GF-D8 (cell line): ENCODE measurements at places on chromosomes 6 and 20.

DNA sequence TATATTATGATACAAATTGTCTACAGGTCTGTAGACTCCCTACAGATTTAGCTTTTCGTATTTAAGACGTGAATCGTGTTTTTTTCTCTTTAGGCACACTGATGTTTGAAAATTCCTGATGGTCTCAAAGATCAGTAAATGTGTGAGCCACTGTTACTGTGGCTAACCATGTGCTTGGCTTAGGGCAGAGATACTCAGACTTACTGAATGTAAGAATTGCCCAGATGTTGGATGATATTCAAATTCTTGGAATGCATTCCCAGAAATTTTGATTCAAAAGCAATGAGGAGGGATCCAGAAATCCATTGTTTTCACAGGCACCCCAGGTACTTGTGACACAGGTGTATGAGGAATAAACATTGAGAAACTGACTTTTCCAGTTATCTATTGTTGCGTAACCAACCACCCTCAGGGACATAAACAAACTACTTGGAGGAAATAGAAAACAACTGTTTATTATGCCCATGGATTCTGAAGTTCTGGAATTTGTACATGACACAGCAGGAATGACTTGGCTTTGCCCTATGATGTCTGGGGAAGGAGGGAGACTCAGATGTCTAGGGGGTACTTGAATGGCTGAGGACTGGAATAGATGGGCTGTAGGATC is 339.6 kb upstream of the CITED2 start:
- DNase-seq, result no peak

DNA sequence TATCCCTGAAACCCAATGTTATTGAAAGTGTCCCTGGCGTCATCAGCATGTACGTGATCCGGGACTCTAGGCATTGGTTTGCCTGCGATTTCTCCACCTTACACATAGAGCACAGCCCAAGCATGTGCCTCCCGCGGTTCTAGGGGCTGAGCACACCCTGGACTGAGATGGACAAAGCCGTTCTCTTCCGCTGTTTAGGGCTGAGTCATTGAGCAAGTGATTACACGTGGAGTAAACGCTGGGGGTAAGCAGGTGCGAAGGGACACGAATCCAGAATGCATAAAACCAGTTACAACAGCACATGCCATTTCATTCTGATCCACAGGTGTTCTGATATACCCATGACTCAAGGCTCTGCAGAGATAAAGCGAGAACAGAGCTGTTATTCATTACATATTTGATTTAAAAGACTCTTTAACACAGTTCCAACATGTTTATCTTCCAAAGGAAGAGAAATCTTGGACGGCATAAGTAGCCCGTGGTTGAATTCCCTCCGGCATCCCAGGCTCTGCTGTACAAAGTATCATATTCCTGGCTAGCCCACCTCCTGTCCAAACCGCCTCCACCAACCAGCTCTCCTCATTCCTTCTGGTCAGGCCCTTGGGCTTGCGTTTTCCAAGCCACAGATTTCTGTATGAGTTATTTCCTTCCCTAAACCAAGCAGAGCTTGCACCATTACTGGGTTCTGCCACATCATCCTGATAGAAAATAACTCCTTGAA is 36.1 kb upstream of the THBS2 start:
- DNase-seq, result no peak

DNA sequence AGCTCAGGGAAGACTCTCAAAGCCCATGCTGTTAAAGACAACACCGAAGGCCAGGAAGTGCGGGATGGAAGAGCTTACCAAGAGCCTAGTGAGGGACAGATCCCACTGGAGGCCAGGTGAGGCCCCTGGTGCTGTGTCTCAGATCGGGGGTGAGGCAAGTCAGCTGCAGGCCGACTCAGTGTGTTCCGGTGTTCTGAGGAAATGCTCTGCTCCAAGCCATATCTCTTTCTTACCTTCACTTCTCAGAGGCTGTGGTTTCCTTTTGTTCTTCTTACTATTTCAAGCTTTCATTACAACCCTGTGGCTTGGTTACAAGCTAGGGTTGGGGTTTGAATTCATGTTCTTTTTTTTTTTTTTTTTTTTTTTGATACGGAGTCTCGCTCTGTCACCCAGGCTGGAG is 114.3 kb upstream of the ZFP64 start:
- DNase-seq, result no peak

DNA sequence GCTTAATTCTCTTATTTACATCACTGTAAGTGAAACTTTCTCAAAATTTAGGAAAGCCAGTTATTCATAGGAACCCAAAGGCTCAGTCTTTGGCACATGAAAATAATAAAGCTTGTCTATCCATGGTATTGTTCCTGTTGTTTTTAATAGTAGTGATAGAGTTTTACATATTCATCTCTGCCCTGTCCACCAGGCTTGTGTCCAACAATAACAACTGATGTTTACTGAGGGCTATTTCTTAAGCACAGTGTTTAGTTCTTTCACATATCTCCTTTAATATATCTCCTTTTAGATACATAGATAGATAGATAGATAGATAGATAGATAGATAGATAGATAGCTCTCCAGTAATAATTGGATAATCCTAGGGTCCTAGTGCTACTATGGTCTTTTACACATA is 34.2 kb downstream of the FOXQ1 start:
- DNase-seq, result no peak

- DNase-seq, result no peak
Measured at GRCh38 chr6:102679865-102680264, 1286.4 kb downstream of the GRIK2 start.

- no peak for DNase-seq
Measured at GRCh38 chr6:119466226-119466625, 116.7 kb upstream of the MAN1A1 start.

- no peak for DNase-seq
Measured at GRCh38 chr6:7098993-7099392, 8.8 kb upstream of the RREB1 start.

DNA sequence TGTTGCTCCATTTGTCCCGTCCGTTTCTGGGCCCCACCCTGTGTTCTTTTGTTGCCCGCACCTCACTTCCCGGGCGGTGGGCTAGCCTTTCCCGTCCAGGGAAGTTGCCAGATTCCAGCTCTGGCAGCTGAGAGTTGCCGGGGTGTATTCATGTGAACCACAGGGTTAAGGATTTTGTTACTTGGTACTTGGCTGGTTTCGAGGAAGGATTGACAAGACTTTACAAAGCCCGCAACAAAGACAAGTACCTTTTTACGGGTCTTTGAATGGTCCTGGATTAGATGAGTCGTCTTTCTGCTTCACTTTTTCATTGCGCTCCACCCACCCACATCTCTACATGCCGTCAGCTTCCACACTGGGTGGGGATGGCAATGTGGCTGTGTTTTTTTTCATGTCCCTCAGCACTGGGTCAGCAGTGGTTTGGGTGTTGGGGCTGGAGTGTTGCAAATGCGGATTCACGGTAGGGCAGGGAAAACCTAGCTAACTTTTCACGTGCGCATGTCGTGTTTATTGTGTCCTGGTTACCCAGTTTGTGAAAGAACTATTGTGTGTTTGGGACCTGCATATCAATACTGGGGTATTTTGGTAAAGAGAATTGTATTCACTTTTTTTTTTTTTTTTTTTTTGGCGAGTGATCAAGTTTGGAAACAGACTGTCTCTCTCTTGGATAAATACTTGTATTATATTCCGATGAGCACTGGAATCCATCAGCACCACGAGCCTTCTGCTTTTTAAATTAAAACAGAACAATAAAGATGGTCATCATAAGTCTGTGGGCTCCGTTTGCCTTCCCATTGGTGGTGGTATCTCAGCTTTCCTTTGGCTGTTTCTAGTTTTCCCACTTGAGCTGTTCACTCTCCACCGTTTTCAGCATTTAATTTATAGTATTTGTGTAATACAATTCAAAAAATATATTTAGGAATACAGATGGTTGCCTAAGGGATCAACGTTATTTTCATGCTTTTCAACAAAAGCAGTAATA is 1.2 kb downstream of the DUSP22 start:
- DNase-seq, result no peak
